ENCODE measurements at places on chromosomes 4 and X.

GRCh38 chrX:53674581-53674980, 11.9 kb downstream of the HUWE1 start:
- DNase-seq, result no peak

DNA sequence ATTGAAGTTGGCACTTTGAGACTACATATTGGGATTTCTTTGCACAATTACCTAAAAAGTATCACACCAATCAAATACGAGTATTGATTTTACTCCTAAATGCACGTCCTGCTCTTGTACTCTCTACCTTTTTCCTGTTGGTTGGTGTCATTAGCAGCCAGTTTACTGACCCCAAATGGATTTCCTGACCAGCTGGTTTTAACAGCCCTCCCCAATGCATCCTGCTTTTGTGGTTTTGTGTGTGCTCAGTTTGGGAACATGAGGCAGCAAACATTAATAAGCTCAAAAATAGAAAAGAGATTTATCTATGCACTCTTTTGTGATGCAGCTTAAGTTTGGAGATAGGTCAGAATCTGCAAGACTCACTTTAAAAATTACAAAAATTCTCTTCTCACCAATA, 230.3 kb downstream of the MAPK10 start:
- no peak for DNase-seq

DNA sequence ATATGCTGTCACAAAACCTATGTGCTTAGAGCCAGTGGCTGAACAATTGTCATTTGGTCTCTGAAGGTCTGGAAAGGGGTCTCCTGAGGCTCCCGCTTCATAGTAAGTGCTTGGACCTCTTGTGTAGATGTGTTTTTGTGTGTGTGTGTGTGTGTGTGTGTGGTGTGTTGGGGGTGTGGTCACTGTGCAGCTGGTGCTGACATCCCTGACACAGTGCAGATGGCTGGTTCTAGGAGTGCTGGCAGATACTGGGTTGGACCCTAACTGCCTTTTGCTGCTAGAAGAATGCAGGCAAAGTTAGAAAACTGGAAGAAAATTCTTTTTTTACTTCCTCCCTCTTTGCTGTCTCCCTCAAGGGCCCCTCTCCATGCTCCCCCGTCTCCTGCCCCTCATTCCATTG, 1872.6 kb downstream of the ARAP2 start:
- DNase-seq, result no peak

DNA sequence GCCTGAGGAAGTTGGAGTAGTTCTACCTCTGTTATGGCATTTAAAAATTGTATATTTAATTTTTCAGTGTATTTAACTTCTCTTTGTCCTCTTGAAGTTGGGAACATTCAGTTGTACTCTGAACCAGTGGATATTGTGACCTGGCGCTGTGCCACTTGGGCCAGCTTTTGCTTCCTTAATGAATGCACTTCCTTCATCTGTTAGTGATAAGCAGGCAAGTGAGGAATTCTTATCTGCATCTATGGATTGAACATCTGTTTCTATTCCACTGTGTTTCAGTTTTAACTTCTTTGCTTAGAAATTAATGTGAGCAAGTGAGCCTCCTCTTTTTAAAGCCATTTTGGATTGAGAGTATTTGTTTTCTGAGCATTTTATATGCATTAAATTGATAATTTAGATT, 128.3 kb downstream of the UCHL1 start:
- DNase-seq, result no peak

GRCh38 chr4:165635381-165635780, 237.7 kb upstream of the TLL1 start:
- DNase-seq, result no peak

GRCh38 chr4:22574880-22575279, 59.0 kb upstream of the ADGRA3 start:
- DNase-seq, result no peak

GRCh38 chr4:114146947-114147618, 167.6 kb upstream of the ARSJ start:
- no peak for DNase-seq

- peak; percentile 10 for DNase-seq
These were observed 166.7 kb upstream of the SH3RF1 start for GRCh38 chr4:169437299-169438047.

DNA sequence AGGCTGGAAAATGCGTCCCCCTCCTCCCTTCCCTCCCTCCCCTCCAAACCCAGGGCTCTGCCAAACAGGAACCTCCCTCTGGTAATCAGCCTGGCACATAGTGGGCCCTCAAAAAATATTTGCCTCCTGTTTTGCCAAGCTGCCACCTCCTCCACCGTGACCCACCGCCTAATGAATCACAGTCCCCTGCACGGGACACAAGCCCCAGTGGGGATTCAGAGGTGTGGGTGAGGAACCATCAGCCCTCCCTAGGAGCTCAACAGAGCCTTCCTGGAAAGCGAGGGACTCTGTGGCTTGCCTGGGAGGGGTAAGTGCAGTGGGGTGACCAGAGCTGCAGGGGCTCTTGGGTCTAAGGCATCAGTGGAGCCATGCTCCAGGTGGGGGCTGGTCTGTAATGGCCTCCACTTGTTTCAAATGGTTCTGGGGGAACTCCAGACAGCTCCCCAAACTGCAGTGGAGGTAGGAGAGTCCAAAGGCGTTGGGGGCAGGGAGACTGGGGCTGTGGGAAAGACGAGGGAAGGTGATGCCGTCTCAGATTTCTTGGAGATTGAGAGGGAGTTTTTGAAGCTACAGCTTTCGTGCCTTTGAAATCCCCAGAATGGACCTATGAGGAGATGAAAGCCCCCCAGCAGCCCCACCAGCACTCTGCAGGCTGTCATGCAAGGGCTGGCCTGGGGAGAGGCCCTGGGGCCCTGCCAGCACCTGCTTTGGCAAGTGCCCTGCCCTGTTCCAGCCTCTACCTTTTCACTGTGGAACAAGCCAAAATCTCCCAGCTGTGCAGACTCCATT, 1.0 kb upstream of the PPP2R2C start:
- DNase-seq, result no peak

- no peak for DNase-seq
These were observed 10.1 kb downstream of the RBPJ start for GRCh38 chr4:26330946-26331345.

- DNase-seq, result no peak
These were observed 123.6 kb downstream of the MGST2 start for GRCh38 chr4:139789096-139789654.

DNA sequence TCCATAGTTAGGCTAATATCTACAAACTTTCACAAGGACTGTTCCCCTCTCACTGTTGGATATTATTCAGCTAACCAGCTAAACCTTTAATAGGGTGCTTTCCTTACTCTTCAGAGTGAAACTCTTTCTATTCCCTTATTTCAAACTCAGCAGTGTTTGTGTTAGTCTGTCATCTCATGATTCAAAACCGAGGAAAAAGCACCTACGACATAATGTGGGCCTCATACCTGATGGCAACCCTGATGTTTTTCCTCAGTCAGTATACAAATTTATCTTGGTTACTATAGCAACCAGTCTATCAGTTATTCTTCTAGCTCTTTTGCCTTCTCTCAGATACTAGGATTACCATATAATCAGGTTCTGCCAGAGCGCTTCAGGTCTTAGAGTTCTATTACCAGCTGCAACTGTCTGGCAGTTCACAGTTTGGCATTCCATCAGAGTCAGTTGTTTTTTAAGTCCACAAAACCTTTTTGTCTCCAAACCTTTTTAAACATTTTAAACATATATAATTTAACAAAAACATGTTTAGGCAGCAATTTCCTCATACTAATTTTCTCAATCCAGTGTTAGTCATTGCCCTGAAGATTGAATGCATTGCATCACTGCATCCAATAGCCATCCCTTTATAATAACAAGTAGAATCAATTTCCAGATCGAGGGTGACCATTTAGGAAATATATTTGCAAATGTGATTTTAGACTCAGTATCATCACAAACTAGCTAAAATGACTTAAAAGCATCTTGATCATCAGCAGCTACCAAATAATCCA, 7.4 kb downstream of the WDR44 start:
- no peak for DNase-seq

GRCh38 chr4:147303174-147303872, 177.6 kb upstream of the EDNRA start:
- DNase-seq, result no peak

DNA sequence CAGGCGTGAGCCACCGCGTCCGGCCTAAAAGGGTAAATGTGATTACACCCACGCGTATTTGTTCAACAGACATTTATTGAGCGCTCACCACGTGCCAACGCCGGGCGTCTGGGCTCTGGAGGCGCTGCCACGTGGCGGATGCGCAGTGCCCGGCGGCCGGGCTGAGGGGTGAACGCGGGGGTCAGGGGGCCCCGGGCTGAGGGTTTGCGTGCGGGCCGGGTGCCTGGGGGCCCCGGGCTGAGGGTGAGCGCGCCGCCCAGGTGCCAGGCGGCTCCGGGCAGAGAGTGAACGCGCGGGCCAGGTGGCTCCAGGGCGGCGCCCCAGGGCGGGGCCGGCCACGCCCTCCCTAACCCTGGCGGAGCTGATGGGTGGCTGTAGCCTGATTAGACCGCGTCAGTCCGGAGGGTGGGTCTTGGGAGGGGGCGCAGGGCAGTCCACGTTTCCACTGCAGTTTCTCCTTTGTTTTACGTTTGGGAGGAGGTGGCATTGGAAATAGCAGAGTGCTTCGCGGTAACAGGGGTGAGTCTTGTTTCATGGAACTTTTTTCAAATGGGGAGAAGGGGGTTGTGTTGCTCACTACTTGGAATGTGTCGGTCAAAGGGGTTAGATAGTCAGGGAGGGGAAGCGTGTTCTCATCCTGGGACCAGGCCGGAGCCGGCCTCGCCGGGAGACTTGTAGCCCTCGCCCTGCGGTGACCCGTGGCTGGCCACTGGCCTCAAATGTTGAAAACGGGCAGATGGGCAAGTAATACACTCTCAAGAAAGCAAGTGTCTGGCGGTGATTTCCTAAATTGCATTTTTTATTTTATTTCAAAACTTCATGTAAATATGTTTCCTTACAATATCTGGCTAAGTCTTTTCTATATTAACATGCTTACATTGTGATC, at the start of gene ZFP42:
Gene ZFP42 (plus strand): TSS at position 450 of the 886 bp plus-strand sequence. CDS start 7,037 bp downstream, outside the sequence.
- DNase-seq, result no peak

- DNase-seq, result no peak
These were observed 137.6 kb upstream of the ESX1 start for GRCh38 chrX:104392350-104392749.

DNA sequence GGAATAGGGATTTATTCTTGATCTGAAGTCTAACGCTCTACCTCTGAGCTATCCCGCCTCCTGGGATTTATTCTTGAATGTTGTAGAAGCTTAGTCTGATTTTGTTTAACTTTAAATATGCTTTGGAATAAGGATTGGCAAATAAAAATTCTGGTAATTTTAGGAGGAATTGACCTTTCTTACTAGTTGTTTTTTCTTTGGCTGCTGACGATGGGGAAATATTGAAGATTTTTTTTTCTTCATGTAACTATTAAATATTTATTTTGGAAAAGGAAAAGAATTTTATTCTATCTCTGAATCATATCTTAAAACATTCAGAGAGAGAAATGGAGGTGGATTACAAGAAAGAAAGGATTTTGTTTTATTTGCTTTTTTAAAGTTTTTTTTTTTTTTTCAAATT, 122.9 kb downstream of the PDLIM5 start:
- no peak for DNase-seq

DNA sequence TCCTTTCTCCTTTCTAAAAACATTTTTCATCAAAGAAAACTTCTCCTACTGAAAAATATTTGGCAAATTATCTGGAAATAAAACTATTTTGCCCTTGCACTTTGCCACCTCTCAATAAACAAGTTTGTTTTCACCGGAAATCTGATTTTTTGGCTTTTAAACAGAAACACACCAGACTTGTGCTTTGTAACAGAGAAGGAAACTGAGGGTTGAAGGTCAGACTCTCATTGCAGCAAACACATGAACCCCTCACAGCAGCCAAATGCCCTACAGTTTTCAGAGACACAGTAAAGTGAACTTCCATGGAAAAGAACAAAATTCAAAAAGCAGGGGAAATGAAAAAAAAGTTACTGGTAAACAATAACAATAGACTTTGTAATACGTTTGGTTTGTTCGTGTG, 95.6 kb upstream of the WDR17 start:
- no peak for DNase-seq

GRCh38 chrX:9227276-9227675, 193.3 kb upstream of the FAM9B start:
- DNase-seq, result no peak

GRCh38 chr4:112147697-112148096, 2.4 kb downstream of the FAM241A start:
- no peak for DNase-seq

DNA sequence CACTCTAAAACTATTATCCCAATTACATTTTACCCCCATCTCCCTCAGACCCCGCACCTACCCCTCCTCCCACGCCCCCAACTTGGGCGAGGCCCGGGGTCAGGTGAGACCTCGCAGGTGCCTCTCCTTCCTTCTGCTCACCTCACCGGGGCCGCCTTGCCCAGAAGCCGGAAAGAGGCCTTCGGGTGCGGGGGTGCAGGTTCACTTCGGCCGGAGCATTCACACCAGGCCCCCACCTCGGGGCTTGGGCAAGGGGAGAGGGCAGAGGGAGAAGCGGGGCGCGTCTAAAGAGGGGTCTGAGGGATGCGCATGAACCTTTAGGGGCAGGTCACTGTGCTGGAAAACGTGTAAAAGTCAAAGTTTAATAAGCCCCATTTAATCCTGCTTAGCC, 427 bp downstream of the ZNF182 start:
- peak; percentile 9 for DNase-seq

DNA sequence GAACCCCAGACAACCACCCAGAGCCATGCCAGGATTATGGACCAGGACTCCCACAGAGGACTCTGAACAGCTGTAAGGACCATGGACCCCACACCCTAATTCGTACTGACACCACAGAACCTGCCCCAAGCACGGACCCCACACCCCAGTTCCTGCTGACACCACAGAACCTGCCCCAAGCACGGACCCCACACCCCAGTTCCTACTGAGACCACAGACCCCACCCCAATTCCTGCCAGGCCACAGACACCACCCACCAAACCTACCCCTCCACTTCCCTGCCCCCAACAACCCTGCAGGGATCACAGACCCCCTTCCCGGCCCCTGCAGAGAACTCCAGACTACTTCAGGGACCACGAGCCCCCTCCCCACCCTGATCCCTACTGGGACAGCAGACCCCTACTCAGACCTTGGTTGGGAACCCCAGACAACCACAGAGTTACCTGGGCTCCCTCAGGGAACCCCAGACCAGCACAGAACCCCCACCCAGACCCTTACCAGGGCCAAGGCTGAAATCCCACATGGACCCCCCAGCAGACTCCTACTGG, 1.4 kb upstream of the DHRSX start:
- no peak for DNase-seq

- no peak for DNase-seq
These were observed 155.1 kb downstream of the ZNF518B start for GRCh38 chr4:10302096-10302495.

DNA sequence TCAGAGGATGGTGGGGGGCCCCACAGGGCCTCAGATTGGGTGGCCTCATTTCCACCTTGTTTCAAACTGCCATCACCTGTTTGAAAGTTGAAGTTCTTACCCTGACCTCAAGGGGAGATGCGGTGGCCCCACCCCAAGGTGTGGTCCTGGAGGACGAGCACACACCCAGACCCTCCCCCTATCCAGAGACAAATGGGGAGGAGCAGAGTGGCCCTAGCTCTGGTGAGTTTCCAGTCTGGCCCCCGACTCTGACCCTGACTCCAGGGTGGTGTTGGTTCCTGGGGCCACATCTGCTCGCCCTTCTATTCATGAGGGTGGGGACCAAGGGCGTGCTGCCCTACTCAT, 36.3 kb upstream of the ADRA2C start:
- no peak for DNase-seq

Measured in stimulated activated naive B cell treated with anti-CD40 and anti-IgM and Interleukin-4, amounts not matched to agents 10 μg/mL and 1 μg/mL and 100 μg/mL, for 72 hours (primary cell).